NK-92 treated with Interleukin-12 subunit alpha and Interleukin-12 subunit beta, amount 100 ng/mL, for 24 hours (cell line): ENCODE measurements at places on chromosomes 12 and 14.

DNA sequence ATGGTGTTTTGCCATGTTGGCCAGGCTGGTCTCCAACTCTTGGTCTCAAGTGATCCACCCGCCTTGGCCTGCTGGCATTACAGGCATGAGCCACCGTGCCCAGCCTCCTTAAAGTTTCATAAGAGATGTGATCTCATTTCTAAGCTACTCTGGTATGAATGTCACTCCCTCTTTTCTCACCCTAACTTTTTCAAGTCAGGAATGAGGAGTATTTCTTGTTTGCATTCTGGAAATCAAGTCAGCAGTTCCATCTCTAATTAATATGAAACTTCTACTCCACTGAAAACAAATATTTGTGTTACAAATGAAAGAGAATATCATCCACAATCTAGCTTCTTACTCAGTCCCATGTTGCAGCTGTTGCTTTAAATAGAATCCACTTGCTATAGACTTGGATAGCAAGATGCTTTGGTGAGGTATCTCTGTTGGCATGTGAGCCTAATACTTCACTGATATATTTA lies 61.3 kb downstream of the ARF6 start:
- DNase-seq: no peak

DNA sequence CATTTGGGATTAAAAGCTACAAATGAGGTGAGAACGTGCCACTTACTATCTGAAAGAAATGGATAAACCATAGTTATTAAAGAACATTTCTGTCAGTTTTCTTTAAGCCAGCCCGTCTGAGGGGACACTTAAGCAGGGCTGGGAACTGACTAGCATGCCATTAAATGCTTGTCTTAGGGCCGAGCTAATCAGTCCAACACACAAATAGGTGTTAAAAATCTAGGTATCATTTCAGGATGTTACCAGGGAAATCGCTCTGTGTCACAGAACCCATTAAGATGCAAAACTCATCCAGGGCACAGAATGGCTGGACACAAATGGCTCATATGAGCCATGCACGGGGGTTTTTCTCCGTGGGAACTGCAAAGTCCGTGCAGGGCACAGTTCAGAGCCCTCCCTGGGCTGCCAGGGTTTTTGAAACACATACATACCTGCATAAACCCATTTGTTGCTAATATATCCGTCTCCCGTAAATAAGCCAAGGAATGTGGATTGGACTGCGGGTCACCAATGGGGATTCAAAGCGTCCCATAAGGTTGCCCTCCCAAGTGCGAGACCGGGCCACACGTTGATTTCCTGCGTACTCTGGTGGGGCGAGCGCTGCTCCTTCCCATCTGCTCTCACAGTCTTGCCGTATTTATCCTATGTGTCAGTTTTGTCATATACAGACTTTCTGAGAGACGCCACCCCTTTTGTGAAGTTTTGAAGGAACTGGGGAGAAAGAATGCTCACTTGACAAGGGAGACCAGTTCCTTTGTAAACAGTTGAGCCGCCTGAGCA lies 5.4 kb upstream of the GSC start:
- DNase-seq: no peak

GRCh38 chr12:109447482-109447881 lies 29.6 kb downstream of the KCTD10 start:
- DNase-seq: no peak

DNA sequence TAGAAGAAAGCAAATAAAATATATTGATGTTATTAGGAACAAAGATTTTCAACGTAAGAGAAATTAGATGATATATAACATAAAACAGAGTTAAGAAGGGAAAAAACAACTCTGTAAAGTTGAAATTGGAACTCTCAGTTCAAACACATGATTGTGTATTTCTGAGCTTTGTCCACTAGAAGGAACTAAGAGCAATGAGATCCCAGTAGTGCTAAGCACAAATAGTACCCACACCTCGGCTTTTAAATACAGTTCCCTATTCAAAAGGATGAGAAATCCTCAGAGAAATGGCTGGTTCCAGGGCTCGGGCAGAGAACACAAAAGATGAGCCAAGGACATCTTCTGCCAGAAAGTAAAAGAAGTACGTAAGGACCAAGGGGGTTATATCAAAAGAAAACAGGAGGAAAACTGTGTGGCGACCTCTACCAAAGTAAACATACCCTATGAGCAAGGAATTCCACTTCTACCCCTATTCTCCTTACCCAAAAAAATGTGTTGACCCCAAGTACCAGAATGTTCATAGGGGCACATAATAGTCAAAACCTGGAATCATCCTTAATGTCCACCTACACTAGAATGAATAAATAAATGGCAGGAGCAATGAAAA lies 96.6 kb downstream of the SPTSSA start:
- DNase-seq: no peak

DNA sequence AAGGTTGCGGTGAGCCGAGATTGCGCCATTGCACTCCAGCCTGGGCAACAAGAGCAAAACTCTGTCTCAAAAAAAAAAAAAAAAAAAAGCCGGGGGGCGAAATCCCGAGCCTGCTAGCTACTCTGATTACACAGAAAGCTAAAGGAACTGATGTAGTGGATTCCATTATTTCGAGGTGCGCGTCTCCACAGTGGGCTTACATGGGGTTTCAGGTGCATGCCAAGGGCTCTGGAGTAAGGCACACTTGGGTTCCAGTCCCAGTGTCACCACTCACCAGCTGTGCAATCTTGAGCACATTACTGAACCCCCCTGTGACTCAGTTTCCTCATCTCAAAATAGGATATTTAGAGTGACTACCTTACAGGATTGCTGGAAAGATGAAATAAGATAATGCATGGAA lies 1.7 kb upstream of the RAB15 start:
- no peak for DNase-seq

DNA sequence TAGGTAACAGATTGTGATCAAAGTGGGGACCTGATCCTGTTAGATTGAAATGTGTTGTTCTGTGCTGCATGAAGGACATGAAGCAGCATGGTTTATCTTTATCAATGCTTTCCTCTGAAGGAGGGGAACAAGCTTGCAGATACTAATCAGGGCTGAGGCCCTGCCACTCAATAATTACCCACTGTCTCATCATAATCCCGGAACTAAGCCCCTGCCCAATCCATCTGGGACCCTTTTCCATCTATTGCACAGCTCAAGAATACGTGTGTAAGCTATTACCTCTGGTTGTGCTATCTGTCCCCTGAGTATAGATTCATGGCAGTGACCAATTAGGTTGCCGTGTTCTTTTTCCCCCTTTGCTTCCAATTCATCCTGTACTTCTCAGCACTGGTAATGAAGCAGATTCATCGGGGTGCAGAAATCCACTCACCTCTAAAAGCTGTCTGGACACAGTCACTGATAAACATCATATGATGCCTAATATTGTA lies 67.8 kb downstream of the OTX2 start:
- no peak for DNase-seq

GRCh38 chr14:59827401-59827800 lies 43.2 kb downstream of the RTN1 start:
- DNase-seq: no peak

DNA sequence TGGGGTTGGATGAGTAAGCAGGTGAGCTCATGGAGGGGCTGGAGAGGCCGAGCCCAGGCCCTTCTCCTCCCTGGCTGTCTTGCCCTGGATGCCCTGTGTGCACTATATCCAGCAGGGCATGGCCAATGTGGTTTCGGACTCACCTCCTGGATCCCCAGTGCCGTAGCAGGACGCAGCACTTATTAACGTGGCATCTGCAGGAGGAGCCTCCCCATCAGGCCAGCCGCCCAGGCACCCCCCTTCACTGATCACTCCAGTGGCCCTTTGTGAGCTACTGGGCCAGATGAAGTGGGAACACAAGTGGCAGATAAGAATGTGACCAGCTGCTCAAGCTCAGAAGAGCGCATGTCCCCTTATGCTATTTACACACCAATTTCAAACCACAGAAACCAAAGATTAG lies 43.1 kb upstream of the DICER1 start:
- DNase-seq: no peak

- no peak for DNase-seq
Measured at GRCh38 chr12:21239866-21240265, 94.9 kb downstream of the SLCO1A2 start.

GRCh38 chr12:111692575-111693210 lies 6.8 kb downstream of the ACAD10 start:
- no peak for DNase-seq

DNA sequence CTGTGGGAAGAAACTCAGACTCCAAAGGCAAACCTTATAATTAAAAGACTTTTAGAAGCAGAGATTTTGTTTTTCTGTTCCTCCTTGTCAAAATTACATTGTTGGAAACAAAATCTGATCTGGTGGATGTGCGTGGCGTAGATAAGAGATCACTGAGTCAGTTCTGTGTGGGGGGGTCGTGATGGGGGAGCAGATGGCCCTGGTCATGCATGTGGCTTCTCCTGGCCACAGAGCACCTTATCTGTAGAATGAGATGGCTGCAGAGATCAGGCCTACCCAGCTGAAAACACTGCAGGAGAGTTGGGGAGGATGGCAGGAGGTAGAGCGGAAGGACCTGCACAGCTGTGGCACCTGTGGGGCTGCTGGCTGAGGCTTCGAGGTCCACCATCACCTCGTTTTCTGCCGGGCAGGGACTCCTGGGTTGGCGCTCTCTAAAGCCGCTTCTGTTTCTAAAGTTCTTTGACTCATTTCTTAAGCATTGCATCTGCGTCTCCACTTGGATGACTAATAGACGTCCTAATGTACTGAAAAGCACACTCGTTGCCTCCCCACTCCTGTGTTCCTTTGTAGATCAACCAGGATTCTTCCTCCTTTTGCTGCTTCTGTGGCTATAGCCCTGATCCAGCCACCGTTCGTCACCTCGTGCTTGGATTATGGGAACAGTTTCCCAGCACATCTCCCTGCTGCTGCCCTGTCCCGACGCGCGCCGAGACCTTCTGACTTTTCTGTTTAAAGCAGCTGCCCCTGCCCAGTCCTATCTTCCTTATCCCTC lies 93.4 kb downstream of the TSPAN9 start:
- DNase-seq: no peak

GRCh38 chr14:88289234-88289633 lies 33.8 kb downstream of the KCNK10 start:
- no peak for DNase-seq
